ENCODE measurements at places on chromosomes 13 and 19.
A peak's percentile ranks its signal among the peaks of the same experiment; 100 is the strongest.

DNA sequence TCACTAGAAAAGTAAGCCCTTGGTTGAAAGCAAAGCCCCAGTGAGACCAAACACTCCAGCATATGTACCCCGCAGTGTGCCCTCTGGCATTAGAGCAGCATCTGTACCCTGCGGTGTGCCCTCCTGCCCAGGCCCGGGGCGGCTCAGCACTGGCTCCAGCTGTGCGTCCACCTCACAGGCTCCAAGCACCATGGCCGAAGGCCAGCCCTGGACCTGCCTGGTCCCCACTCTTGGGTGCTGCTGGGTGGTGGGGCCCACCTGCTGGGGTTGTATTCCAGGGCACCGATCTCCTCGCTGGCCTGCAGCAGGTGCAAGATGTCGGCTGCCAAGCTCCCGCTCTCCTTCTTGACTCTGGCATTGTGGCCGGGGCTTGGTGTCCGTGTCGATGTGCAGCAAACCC, 230.2 kb downstream of the TUBA3C start:
- DNase-seq = no peak

- no peak for DNase-seq
Observed at GRCh38 chr13:66210677-66211076, 1019.5 kb downstream of the PCDH9 start.

DNA sequence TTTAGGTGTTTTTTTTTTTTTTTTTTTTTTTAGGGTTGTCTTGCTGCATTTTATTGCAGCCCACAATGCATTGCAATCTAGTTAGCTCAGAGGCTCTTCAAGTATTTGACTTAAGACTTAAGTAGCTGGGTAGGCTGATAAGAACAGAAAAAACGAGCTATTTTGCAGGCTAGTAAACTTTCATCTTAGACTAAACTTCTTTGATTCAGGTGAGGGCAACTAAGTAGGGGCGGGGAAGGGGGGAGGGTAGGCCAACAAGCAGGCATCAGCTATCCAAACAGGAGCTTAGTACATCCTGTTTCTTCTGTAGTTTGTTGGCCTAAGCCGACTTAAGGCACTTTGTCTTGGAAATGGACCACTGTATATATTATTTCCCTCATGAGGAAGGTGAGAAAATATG, 4.9 kb upstream of the TDRD3 start:
- peak; percentile 39 for DNase-seq

GRCh38 chr19:7636691-7637373, at the start of gene STXBP2:
Gene STXBP2 (plus strand): TSS chr19:7637110. CDS start chr19:7637150, 40 bp downstream.
- DNase-seq = peak; percentile 59

DNA sequence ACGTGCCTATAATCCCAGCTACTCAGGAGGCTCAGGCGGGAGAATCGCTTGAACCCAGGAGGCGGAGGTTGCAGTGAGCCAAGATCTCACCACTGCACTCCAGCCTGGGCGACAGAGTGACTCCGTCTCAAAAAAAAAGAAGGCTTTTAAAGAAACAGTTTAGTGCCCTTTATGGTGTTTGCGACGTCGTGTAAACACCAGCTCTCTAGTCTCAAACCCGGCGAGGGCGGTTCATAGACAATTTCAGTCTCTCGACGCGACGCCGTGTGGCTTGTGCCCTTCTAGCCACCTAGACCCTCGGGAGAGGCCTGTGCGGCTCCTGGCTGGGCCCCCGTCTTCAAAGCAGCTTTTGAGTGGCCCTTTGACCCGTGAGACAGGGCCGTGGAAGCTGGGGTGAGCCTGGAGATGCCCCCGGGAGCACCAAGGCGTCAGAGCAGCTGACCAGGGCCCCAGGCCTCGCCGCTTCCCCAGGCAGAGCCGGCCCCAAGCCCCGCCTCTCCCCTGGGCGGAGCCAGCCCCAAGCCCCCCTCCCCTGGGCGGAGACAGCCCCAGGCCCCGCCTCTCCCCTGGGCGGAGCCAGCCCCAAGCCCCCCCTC, 5.0 kb upstream of the MADCAM1 start:
- DNase-seq = no peak

DNA sequence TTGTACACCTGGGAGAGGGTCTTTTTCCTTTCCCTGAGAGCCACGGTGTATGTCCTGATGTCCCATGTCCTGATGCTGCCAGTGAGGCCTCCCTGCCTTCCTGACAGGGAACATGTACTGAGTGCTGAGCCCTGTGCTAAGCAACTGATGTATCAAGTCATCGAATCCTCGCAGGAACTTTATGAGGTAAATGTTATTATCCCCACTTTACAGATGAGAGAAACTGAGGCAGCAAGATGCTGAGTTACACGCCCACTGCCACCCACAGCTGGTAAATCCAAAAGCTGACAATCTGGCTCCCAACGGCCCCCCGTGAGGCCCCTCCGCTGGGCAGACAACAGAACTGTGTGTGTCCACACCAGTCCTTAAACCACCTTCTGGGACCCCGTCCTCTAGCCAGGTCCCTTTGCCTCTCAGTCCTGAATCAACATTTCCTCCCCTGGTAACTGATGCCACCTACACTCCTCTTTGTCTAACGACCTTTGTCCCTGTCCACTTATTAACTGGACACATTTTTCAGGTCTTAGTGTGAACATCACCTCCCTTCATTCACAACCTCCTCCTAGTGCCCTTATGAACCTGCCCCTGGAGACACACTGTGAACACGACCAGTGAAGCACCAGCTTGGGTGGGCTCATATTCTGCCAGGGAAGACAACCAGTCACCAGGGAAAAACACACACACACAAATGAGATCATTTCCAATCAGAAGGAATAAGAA, 5.4 kb upstream of the VSIG10L start:
- DNase-seq = no peak

GRCh38 chr19:23999821-24000610, 85.3 kb downstream of the ZNF726 start:
- no peak for DNase-seq

DNA sequence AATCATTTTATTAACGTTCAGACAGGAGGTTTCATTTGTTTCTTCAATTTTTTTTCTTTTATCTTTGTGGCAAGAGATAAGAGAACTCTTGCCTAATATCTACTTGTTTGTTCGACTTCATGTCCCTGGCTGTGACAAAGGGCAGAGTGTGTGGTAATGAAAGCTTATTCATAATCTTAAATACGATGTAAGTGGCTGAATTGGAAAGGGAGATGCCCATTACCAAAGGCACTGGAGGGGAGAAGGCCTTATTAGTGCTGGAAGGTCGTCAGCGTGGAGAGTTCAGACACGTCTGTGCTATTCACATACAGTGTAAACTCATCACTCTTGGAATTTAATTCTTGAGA, 54.0 kb downstream of the RFC3 start:
- no peak for DNase-seq

DNA sequence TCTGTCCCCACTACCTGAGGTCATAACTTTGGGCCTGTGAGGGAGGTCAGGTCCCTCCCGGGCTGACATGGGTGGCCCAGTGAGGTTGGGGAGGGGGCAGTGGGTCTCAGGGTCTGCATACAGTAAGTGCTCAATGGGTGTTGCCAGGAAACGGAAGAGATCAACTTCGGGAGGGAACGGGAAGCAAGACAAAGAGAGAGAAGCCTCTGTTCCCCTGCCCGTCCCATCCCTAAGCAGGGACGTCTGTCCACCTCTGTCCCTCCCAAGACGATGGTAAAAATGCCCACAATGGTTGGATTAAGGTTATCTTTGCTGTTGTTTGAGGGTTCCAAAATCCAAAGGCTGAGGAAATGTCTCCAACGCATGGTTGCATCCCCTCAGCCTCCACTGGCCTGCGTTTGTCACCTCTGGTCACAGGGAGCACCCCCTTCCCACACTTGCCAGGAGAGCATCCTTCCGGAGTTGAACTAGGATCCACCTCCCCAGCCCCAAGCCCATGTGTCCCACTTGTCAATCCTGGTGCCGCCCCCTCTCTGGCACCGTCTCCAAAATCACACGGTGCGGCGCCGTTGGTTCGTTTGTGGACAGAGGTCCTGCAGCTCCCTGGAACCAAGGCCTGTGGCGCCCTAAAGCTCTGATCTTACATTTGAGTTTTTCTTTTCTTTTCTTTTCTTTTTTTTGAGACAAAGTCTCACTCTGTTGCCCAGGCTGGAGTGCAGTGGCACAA, 774 bp upstream of the HOMER3 start:
- peak; percentile 16 for DNase-seq

DNA sequence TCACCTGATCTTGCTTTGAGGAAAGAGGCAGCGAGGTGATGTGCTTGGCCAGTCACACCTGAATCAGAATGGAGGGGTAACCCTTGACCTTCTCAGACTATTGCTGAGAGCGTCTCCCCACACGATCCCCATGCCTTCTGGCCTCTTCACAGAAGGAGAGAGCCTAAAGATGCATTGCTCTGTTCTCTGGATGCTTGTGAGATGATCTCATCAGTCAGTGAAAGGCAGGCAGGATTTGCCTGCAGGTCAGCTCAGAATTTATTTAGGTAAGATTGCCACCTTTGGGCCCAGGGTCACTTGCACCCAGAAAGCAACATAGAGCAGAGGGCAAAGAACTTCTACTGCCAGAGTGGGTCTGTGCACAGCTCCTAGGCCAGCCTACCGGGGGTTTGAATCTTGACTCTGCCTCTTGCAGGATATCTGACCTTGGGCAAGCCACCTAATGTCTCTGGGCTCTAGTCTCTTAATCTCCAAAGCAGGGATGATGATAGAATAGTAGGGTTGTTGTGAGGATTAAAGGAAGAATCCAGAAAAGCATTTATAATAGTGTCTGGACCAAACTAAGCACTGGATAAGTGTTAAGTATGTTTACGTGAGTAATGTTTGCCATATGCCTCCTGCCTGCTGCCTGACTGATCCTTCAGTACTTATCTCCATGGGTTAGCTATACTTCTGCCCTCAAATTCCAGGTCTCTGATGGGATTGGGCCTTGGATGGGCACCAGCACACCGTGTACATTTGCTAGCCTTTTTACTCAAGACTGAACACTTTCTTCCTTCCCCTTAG, 8.4 kb upstream of the FLT1 start:
- no peak for DNase-seq

- no peak for DNase-seq
Observed at GRCh38 chr19:46220038-46220615, 9.4 kb upstream of the IGFL1 start.

DNA sequence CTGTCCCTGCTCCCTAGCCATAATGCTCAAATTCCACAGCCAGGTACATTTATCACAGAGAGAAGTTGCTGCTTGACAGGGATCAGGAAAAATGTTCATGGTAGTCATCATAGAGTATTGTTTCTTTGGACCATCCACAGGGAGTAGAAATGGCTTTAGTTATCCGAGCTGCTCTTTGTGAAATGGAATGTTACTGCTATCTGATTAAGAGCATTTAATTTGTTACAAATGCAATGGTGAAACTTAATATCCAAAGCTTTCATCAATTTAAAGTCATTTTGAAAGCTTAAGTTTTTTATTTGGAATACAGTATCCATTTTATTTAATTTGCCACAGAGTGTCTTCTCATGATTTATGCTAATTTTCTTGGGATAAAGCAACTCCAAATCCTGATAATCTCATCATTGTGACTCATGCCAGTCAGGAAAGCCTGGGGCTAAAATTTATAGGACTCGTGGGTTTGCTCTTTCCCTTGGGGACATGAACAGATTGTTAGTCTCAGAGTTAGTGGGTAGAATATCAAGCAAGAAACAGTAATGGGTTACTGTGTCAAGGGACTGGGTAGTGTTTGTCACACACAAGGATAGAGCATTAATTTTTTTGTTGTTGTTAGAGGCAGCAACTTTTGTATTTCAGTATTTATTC, 59.8 kb downstream of the SCEL start:
- no peak for DNase-seq

DNA sequence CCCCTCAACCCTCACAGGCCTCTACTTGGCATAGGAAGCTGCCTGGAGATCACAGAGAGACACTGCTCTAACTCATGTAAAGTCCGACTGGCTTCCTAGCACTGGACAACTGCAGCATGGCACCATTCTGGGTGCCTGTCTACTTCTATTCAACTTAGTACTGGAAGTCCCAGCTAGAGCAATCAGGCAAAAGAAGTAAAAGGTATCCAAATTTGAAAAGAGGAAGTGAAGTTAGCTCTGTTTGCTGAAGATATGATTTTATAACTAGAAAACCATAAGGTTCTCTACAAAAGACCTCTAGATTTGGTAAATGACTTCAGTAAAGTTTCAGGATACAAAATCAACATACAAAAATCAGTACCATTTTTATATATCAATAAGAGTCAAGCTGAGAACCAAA, 1017.6 kb downstream of the PCDH9 start:
- DNase-seq = no peak

DNA sequence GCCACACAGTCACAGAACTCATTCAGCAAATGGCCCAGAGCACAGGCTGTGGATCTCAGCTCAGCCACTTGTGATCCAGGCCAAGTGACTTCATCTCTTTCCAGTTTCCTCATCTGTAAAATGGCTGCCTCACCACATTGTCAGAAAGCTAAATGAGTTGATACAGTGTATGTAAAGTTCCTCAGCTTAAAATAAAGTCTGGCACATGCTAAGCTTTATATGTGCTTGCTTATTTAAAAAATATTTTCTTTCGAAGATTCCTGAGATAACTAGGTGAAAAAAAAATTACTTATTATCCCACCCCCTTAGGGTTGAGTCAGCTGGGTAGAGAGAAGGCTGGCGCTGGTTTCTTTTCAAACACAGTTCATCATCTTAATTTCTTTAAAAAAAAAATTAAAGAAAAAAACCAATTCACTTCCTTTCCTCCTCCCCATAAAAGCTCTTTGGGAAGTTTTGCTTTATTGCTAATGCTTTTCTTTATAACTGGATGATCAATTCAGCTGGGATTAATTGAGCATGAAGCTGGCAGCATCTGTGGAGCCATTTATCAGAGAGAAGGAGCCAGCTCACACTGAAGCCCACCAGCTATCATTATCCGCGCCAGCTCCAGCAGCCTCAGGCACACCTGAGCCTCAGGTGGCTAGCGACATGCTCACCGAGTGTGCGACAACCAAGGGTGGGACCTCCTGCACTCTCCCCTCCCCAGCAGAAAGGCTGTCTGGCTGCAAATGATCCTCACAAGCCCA, 354.9 kb downstream of the FOXO1 start:
- peak; percentile 65 for DNase-seq

DNA sequence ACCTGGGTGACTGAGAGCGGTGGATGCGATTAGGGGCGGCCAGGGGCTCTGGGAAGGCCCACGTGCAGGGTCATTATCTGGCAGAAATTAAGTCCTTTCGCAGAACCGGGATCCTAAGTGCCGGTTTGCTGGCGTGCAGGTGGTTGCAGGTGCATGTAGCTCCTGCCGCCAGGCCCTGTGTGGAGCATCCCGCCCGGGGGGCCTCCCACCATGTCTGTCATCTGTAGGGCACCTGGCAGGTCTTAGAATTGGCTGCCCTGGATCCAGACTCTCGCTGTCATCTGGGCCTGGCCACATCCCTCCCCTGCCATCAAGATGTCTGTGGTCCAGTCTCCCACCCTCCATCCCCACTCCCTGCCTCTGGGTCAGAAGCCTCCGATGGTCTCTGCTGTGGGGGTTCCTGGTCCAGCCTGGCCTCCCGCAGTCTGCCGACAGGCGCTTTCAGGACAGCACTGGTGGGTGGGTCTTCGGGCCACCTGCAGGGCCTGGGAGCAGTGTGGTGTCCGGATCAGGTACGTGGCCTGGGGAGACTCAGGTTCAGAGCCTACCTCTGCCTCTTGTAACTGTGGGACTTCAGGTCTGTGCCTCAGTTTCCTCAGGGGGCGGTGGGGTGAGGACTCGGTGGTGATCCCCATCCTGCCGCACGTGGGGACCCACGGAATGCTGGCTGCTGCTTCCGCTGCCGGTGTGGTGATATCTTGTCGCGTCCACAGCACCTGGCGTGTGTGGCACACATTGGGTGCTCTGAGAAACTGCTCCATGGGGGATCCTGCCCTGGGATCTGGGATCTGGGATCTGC, 5.4 kb downstream of the GNA11 start:
- no peak for DNase-seq

All from lung (tissue), 17 donors.